ENCODE measurements at places on chromosomes 7 and 10.

DNA sequence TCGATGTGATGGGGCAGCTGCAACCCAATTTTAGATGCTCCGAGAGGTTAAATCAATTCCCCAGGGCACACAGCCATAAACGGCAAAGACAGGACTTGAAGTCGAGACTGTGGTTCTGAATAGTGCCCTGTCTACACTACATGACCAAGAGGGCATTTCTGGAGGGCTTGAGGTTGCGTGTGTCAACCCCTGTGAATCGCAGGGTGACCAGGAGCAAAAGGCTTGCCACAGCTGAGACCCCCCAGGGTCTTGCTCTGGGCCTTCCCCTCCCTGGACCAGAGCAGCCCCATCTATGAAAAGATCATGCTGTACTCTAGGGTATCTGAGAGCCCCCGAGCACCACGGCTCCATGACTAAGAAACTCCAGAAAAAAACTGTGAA lies 26.8 kb upstream of the RASGEF1A start:
- no peak for DNase-seq

GRCh38 chr10:14468023-14468441 lies 137.3 kb upstream of the FRMD4A start:
- no peak for DNase-seq

- no peak for DNase-seq
Measured at GRCh38 chr10:110209454-110209925, 2.1 kb downstream of the MXI1 start.

DNA sequence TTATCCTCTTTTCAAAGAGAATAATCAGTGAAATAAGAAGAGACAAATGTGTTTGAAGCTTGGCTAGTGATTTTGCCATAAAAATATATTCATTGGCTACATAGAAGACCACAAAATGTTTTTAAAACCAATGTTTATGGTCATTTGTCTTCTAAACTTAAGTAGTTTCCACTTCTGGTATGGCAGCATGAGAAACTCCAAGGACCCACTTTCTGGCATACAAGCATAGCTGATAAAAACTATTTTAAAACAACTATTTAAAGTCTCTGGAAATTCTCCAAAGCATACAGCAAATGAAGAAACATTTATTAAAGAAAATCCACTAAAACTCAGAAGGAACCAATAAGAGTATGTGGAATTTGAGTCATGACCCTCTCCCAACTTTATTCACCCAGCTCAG lies 89.2 kb upstream of the TOMM7 start:
- DNase-seq: no peak

DNA sequence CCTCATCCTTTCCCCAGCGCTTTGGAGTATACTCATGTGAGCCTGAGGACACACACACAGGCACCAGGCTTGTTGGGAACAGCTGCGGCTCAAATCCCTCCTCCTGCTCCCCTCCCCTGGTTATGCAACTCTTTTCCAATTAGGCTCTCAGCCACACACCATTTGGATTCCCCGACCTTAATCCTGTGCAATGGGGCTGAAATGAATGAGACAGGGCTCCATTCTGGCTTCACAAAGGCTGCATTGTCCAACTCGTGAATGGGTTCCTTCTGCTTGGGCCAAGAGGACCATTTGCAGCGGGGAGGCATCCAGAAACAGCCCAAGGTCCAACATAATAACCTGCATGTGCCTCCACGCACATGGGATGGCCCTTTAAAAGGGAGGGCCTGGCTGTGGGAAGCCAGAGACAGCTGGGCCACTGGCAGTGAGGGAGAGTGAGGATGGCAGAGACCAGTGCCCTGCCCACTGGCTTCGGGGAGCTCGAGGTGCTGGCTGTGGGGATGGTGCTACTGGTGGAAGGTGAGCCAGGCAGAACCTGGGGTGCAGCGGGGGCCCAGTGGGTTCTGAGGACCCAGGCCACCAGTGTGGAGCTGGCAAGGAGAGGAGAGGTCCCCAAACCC lies at the start of gene RGR:
RGR (plus strand) TSS at position 403 of the 620 bp plus-strand sequence; CDS start at position 441, 38 bp downstream.
- no peak for DNase-seq

DNA sequence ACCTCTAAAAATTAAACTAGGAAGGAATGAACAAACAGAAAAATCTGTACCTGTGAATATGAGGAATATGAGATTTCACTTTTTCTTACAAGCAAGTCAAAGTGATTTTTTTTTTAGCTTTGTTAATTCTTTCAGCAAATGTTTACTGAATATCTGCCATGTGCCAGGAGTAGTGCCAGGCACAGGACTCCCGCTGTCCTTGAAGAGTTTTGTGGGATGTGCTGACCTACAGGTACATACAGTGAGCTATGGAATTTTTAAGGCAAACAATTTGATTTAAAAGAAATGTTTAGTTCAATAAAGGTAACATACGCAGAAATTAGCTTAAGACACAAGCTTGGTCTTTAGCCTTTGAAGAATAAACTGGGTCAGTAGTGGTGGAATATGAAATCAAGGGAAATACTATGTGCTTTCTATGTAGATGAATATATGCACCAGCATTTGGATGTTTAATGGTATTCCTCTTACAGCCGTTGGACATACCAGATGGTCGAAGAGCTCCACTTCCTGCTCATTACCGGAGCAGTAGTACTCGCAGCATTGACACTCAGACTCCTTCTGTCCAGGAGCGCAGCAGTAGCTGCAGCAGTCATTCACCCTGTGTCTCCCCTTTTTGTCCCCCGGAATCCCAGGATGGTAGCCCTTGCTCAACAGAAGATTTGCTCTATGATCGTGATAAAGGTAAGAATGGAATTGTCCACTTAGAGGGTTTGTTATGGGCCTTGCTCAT lies 102.0 kb downstream of the GLCCI1 start:
- DNase-seq: no peak

- DNase-seq: no peak
Measured at GRCh38 chr10:12221323-12222298, 25.6 kb downstream of the CDC123 start.

GRCh38 chr7:113797420-113798010 lies 121.3 kb downstream of the PPP1R3A start:
- no peak for DNase-seq

GRCh38 chr7:101093906-101094305 lies 8.6 kb downstream of the TRIM56 start:
- no peak for DNase-seq

- DNase-seq: no peak
Measured at GRCh38 chr10:29575098-29575455, 59.7 kb downstream of the SVIL start.

GRCh38 chr7:103765901-103766300 lies 223.6 kb downstream of the RELN start:
- no peak for DNase-seq

DNA sequence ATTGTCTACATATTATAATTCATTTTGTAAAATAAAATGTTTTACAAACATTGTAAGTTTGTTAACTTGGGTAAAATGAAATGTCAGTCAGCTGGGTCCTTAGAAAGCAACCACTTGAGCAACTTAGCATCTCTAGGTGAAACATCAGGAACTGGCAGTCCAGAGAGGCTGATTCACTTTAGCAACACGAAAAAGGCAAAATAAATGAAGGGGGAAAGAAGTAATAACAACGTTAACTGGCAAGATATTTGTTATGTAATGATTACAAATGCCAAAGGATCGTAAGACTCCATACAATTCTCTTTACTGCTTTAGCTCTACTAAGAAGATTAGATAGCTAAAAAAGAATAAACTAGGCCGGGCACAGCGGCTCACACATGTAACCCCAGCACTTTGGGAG lies 5.0 kb downstream of the PDZD8 start:
- no peak for DNase-seq

DNA sequence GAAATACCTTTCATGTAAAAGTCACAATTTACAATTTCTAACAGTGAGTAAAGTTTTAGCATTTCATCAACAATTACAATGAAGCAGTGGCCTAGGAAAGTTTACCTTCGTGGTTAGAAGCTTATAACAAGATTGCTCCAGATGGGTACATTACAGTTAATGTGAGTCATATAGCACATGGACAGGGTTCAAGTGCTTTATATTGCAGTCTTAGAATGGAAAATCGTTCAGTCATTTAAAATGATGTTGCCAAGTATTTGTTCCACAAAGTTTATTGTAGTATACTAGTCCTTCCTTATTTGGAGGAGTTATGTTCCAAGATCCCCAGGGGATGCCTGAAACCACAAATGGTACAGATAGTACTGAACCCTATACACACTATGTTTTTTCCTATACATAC lies 174.6 kb upstream of the TARP start:
- no peak for DNase-seq

- no peak for DNase-seq
Measured at GRCh38 chr10:36880898-36881297, 244.5 kb upstream of the ANKRD30A start.

DNA sequence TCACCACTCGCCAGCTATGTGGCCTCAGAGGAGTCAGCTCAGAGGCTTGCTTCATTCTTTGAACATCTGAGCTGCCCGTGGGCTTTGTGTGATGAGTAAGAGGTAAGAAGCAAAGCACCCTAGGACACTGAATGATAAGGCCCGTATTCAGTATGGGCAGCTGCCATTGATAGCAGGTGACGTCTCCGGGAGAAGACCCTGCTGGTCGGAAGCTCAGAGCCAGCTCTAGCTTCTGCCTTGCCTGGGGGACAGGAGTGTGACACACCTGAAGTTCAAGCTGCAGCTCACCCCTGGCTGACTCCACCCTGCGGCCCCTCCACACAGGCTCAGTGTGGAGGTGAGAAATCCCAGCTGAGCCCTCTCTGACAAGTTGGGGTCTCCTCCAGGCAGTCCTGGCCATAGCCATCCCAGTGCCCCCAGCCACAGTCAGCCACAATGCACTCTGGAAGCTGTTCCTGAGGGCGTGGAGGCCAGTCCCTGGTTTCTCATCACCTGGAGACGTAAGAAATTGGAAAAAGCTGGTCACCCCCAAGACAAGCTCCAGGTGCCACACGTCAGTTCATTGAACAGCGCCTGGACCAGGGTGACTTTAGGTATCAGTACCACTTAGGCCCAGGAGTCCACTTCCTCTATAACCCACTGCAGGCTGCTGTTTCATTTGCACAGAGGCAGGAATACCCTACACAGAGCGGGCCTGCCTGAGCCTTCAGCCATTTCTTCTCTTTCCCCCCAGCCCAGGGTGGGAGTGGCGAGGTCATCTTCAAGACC lies 164.9 kb upstream of the RHEB start:
- no peak for DNase-seq

DNA sequence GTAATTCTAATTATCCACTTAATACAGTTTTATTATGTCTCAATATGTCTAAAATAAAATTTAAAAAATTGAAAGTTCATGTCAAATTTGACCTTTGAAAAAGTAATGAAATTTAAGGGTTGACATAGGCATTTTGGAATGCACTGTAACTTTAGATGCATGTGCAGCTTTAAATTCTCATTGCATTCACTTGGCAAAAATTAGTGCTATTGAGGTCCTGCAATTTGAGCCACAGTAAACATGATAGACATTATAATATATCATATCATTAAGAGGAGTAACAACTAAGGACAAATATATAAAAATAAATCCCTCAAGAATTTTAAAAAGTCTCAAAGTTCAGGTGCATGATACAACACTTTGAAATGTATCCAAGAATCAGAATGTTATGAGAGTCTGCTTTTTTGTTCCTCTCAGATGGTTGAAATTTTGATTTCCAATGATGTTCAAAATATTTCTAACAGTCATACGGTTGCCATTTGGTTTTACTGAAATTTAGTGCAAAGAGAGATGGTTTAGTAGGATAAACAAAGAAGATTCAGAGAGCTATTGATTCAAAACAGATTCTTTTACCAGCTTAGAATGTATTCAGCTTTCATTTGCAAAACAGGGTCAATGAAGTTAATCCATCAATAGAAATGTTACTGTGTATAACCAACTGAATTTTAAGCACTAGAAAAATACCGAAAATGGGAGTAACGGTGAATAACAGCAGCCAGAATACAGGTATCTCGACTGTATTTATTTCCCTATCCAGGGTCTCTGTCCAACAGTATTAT lies 71.8 kb downstream of the SEMA3A start:
- DNase-seq: no peak

GRCh38 chr7:54556121-54556520 lies 13.9 kb downstream of the VSTM2A start:
- no peak for DNase-seq

GRCh38 chr10:103651783-103652476 lies 158.4 kb downstream of the NEURL1 start:
- no peak for DNase-seq

- no peak for DNase-seq
Measured at GRCh38 chr10:18681971-18682411, 22.8 kb downstream of the ARL5B start.

DNA sequence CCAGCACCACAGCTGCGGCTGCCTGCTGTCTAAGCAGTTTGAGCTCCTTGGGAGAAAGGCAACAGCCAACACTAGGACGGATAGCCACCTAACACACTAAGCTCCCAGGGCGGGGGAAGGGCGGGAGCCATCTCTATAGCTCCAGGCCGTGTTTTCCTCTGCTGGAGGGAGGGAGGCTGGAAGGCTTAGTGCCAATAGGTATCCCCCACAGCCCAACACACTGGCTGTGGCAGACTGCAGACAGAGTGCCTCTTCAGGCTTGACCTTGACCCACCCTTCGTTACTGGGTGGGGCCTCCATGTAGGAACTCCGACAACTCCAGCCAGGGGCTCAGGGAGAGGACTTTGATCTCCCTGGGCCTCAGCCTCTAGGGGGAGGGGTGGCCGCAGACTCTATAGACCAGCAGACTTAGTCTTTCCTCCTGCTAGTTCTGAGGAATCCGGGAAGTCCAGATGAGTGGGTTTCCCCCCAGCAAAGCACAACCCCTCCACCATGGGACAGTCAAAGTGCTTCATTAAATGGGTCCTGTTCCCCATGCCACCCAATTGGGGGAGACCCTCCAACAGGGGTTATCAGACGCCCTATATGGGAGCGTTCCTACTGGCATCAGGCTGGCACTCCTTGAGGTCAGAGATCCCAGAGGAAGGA lies 314.4 kb upstream of the MKI67 start:
- no peak for DNase-seq

DNA sequence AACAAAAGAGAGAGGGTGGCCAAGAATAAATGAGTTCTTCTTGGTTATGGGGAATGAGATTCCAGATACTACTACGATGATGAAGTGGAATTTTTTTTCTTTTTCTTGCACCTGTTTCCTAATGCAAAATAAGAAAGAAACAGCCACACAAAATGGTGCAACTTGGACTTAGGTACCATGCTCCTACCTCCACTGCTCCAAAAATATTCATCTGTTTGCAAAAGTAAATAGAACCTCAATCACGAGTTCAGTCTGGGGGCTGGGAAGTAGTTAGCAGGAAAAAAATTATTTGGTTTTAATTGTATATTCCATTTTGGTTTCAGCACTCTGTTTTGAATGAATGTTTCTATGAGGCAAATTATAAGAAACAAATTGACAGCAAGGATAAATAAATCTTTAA lies 73.5 kb downstream of the SLC25A13 start:
- no peak for DNase-seq

GRCh38 chr10:107914450-107915214 lies 750.1 kb upstream of the SORCS1 start:
- peak; percentile 18 for DNase-seq
